ENCODE measurements at places on chromosomes 6 and 20.

- no peak for DNase-seq
These were observed 5.3 kb upstream of the ANKRD66 start for GRCh38 chr6:46741482-46741881.

- no peak for DNase-seq
These were observed 151.7 kb downstream of the ZFAND3 start for GRCh38 chr6:37971266-37971665.

GRCh38 chr20:19937651-19938420 is 79.3 kb upstream of the NAA20 start:
- no peak for DNase-seq

GRCh38 chr6:105484238-105485161 is 81.6 kb upstream of the PREP start:
- no peak for DNase-seq

DNA sequence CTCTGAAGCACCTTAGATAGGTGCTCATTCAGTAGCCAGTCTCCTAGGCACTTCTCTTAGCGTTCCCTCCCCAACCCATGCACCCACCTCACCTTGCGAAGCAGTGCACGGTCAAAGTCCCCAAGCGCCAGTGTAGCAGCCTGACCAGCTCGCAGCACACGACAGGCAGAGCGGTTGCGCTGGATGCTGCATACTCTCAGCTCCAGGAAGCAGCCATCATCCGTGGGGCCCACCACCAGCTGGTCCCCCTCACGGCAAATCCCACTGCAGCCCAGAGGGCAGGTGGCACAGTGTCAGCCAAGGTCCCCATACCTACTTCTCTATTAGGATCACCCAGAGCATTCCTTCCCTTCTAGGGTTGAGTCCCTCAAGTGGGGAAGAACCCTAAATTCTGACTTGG is 6.5 kb downstream of the GTPBP2 start:
- DNase-seq = no peak

DNA sequence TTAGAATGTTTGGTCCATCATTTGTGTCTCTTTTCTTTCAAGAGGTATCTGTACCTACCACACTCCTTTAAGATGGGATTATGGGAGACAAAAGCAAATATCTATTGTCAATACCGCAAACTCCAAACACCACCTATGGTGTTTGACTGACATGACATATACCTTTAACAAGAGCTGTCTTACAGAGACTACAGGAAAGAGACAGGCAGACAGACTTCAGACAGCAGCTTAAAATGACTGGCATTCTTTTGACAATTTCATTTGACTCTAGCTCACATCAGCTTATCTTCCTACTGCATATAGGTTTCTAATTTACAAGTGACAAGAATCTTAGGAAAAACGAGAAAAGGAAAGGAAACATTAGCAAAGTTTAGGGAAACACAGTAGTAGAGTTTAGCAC is 256.0 kb upstream of the TFAP2D start:
- DNase-seq = no peak

- no peak for DNase-seq
These were observed 44.6 kb downstream of the NKX2-4 start for GRCh38 chr20:21352703-21353102.

GRCh38 chr20:3908667-3909066 is 19.5 kb downstream of the PANK2 start:
- no peak for DNase-seq

- no peak for DNase-seq
These were observed 5.1 kb downstream of the MOCS1 start for GRCh38 chr6:39929039-39929732.

DNA sequence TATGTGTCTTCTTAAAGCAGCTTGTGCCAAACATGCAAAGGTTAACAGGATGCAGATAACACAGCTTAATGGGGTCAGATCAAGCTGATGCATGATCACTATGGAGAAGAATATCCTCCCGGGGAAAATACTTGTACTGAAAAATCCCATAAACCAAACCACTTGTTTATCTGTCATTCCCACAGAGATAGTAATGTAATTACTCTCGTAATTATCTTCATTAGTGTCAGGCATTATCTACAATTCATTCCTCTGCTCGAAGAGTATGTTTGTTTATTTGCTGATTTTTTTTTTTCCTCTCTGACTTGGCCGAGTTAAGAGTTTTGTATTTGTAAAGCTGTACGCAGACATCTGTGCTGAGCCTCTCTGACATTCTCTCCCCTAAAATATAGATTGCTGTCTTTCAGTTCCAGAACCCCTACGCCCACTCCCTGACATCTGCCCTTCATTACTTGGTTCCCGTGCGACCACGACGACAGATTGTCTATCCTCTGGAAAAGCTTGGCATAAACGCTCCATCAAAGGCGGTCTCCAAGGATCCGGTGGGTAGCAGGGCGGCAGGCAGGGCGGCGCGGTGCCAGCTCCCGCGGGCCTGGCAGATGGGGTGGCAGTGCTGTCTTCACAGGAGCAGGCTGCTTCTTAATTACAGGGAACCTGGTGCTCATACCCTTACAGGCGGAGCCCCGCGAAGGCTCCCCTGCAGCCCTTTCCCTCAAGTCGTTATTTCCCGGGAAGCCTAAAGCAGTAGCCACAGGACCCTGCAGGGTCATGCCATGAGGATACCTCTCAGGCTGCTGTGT is 147.2 kb downstream of the CFAP61 start:
- DNase-seq = no peak

DNA sequence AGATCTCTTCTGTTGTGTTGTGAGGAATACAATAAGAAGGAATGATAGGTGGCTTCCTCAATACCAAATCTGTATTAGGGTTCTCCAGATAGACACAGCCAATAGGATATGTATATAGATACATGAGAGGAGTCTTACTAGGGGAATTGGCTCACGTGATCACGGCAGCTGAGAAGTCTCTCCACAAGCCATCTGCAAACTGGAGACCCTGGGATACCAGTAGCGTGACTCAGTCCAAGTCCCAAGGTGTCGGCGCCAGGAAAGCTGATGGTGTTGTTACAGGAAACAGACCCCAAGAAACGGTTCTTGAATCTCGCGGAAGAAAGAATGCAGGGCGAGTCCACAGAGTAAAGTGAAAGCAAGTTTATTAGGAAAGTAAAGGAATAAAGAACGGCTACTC is 61.4 kb downstream of the SYTL3 start:
- no peak for DNase-seq

DNA sequence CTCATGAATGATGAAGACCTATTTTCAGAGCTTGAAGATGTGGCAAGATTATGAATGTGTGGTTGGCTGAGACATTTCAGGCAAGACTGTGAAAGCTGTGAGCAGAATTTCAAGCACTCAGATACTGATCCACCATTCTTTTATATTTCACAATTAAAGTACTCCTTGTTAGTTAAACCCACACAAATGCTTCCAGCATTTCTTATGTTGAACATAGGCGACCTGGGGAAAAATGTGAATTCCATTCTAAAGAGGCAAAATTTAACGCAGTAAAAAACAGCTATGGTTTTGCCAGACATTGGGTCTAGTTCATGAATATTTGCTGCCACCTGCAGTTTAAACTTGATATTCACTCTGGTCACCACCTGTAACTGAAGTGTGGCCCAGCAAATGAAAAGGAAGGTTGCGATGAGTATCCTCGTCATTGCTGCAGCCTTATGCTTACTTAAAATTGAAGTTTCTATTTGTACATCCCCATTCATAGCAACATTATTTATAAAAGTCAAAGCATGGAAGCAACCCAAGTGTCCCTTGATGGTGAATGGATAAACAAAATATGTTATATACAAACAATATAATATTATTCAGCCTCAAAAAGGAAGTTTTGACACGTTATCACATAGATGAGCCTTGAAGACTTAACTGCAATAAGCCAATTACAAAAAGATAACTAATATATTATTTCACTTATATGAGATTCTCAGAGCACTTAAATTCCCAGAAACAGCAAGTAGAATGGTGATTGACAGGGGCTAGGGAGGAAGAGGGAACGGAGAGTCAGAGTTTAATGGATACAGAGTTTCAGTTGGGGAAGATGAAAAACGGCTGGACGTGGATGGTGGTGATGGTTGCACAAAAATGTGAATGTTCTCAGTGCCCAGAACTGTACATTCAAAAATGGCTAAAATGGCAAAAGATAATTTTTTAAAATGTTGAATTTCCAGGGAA is 32.4 kb upstream of the FAM184A start:
- peak; percentile 17 for DNase-seq

- no peak for DNase-seq
These were observed 17.8 kb downstream of the PTPRT start for GRCh38 chr20:43171930-43172329.

DNA sequence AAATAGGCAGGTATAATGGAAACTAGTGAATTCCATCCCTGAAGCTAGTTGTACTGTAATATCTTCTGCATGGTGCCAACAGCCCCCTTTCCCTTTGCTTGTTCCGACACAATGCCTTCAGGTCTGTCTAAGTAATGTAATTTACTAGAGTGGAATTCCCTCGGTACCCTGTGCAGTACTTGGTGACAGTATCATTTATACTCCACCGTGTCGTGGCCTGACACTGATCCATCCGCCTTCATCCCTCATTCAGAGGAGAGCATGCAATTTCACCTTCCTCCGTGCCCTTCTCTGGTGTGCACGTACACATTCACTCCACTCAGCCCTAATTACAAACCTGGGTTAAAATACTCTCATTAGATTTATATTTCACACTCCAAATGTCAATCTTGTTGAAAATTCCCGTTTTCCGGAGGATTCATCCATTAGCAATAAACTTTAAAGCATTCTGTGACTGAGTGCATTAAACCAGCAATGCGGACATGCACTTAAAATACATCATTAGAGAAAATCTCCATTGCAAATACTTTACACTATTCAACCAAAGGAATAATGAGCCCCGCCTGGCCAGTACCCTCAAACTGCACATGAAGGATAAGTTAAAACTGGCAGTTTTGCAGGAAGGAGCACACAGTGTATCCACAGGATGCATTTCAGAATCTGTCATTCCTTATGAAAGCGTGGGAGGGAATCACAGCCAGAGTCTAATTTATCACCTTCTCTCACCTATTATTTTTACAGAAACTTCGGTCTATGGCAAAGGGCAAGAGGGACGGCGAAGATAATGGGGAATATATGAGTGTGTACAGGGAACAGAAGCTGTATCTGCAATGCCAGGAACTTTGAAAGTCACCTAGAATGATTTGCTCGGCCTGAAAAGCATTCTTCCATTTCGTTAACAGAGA is 182.5 kb downstream of the GJA10 start:
- DNase-seq = no peak

DNA sequence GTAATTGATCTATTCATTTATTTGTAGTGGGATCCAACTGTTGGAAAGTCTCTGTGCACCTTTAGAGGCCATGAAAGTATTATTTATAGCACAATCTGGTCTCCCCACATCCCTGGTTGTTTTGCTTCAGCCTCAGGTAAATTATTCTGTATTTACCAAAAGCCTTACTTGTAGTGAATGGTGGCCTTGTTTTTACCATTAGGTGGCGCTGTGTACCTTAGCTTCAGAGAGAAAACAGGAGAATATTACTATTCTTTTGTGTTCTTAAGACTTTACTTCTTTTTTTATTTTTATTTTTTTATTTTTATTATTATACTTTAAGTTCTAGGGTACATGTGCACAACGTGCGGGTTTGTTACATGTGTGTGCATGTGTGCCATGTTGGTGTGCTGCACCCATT is 23.7 kb downstream of the PEX7 start:
- no peak for DNase-seq

DNA sequence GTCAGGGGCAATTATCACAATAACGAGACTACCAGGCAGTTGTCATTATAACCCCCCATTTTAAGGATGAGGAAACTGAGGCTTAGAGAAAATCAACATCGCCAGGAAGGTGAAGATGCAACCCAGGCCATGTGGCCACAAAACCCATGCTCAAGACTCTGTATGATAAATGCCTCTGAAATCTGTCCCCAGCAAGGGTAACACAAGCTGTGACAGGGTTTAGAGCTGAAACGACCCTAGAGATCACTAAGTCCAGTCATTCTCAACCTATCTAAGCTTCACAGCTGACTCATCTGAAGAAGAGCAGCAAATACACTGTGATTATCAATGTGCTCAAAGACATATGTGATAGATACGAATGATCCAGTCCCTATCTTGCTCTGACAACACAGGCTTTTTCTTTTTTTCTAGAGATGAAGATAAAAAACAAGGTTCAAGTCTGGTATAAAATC is 47.0 kb downstream of the ARHGAP18 start:
- DNase-seq = no peak

GRCh38 chr6:10613723-10614122 is 80.7 kb downstream of the C6orf52 start:
- no peak for DNase-seq

DNA sequence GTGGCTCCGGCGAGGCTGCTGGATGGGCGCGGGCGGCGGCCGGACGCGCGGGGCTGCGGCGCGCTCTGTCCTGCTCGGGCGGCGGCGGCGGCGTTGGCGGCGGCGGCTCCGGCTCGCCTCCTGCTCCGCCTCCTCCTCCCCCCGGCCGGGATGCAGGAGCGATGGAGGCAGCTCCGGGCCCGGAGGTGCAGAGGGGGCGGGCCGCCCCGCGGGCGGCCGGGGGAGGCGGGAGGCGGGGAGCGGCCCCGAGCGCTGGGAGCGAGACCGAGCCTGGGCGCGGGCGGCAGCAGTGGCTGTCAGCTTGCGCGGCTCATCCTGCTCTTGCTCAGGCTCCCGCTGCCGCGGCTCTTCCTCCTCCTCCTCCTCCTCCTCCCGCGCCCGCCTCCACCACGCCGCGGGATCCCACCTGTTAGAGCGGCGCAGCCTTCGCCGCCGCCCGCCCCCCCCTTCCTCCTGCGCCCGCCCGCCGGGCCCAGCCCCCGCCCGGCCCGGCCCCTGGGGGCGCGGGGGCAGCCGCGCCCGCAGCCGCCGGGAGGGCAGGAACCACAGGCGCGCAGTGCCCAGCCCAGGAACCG is at the start of gene NOL4L:
TSS of gene NOL4L (minus strand) at position 323 of the 575 bp plus-strand sequence. CDS start 443 bp downstream, outside the sequence.
- DNase-seq = peak; percentile 47

DNA sequence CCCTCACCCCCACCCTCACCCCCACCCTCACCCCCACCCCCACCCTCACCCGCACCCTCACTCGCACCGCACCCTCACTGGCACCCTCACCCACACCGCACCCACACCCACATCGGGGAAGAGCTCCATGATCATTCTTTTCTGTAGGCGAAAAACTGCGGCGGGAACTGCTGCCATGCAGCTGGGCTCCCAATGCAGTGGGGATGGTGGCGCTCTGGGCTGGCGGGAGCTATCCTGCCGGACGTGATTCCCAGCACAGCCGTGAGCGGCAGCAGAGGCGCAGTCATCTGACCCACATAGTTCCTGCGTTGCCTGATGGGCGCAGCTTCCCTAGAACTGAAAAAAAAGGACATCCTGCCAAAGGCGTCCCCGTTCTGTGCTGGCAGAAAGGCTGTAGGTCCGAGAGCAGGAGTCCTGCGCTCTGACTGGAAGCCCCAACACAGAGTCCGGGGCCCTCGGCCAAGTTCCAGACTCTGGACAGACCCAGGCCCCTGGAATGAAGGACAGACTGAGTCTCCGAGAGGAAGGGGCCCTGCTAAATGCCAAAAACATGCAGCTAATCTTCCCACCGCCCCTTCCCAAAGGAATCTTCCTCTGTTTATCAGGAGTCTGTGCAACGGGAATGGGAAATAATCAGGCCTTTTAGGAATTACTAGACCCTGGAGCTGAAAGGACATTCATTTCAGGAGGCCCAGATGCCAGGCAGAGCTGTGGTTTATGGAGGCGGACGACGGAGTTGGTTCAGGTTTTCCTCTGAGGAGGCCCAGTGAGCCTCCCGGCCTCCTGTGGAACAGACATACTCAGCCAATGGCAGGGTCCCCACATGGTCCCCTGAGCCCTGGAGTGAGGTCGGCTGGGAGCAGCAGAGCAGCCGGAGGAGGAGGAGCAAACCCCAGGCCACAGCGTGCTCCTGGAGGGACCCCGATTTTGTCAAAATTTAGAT is 14.1 kb upstream of the TCFL5 start:
- no peak for DNase-seq

All from T-helper 1 cell (primary cell).